ENCODE measurements at places on chromosomes 2 and 18.

- no peak for DNase-seq
Observed at GRCh38 chr2:20425884-20426283, 21.0 kb upstream of the RHOB start.

DNA sequence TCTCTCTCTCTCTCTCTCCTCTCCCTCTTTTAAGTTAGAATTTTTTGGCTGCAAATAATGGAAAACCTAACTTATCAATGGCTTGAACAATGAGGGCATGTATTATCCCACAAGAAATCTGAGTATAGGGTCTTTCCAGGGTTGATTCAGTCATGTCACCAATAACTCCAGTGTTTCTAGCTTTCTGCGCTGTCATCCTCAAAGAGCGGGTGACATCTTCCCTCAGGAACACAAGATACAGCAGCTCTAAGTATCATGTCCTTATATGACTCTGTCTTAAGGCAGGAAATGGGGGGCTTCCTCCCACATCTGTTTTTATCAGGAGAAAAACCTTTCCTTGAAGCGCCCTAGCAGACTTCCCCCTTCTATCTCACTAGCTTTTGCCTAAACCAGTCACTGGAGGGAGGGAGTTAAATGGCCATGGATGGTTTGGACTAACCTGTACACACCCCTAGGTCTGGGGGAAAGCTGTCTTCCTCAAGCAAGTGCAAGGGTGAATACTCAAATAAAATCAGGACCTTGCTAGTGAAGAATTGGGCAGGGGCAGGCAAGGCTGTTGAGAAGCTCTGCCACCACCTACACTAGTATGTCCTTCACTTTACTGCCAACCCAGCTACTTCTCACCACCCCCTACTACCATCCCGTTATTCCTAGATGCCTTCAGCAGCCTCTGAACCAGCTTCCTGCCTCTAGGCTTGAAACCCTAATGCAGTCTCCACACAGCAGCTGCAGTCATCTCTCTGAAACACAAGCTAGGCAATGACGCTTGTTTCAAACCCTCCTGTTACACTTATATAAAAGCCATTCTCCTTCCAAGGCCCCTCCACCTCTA, 7.5 kb upstream of the TUBA4A start:
- no peak for DNase-seq

GRCh38 chr2:188506843-188507242, 215.2 kb downstream of the GULP1 start:
- no peak for DNase-seq

DNA sequence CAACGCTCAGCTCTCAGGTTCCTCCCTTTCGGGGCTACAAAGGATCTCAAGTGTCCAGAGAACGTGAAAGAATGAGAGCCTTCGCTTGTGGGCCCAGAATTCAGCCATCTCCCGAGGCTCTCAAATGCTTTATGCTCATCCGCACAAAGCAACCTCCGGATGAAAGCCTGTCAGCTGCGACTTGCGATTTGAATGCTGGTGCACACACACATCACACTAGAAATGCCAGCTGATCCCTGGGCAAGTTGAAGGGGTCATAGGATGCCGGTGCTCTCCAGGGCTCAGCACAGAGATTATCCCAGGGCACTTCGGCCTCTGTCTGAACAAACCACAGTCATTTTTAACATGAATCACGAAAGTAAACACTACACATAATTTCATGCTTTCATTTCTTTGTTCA, 141.8 kb upstream of the MYT1L start:
- no peak for DNase-seq
